ENCODE measurements at places on chromosomes 4 and X.

DNA sequence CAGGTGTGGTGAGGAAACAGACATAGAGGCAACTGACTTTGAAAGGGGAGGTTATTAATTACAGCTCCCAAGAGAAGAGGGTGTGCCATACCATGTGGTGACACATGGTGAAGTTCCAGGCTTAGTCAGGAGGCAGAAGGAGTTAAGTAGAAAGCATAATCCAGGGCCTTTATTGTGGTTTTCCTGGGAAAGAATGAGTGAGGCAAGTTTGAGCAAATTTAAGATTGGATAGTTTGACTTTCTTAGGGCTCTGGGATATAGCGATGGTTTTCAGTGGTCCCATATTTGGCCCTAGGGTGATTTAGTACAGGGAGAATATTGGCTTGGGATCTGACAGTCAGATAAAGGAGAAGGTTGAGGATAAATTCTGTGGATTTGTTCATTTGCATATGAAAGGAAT is 495.9 kb upstream of the FSTL5 start:
- no peak for DNase-seq

DNA sequence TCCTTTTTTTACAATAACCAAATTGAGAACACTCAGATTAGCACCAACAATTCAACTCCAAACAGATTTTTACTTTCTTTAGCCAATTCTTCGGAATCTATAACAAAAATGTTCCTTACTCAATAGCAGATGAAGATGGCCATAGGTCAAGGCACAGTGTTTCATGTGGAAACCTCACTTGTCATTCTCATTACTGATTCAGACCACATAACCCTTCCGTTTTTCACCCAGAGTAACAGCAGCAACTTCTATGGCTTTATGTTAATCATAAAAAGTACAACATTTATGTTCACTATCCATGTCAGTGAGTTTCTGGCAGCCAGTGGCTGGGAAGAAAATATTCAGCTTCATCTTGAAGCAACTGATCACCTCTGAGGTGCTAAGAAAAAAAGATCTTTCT is 358.3 kb upstream of the TECRL start:
- DNase-seq = no peak

GRCh38 chr4:8221985-8222384 is 22.9 kb downstream of the SH3TC1 start:
- DNase-seq = no peak

GRCh38 chr4:101160792-101161592 is 186.3 kb downstream of the PPP3CA start:
- no peak for DNase-seq

DNA sequence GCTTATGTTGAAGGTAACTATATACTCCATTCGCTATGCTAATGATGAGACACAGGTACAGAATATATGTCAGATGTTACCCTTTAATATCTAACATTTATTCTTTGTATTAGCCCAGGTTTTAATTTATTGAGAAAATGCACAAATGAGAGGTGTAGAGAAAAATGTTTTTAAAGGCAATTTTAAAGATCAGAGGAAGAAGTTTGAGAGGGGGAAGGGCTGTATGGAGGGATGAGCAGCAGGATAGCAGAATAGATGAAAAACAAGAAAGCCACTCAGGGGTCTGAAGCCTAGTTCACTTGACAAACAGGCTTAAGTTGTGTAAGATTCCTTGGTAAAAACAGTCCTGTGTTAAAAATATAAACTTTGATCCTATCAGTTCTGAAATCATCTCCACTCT is 3.7 kb downstream of the MAB21L2 start:
- DNase-seq = no peak

- no peak for DNase-seq
Observed at GRCh38 chrX:108132876-108133275, 41.3 kb downstream of the ATG4A start.

GRCh38 chr4:184434021-184434420 is 40.3 kb downstream of the IRF2 start:
- DNase-seq = no peak

DNA sequence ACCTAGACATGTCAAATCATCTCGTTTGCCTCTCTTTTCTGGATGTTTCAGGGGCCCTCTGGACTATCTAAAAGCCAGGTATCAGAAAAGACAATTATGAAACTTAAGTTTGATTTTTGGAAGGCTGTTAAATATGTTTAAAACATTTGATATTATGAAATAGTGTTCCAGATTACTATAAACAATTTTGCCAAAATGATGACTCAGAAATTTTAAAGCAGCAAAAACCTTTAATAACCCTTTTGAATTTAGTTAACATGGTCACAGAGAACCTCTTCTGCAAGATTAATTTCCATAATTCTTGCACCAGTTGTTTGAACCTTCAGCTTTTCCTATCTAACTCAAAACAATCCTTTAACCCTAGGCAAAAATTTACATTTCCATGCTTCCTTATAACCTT is 18.8 kb upstream of the FAM47E start:
- no peak for DNase-seq

DNA sequence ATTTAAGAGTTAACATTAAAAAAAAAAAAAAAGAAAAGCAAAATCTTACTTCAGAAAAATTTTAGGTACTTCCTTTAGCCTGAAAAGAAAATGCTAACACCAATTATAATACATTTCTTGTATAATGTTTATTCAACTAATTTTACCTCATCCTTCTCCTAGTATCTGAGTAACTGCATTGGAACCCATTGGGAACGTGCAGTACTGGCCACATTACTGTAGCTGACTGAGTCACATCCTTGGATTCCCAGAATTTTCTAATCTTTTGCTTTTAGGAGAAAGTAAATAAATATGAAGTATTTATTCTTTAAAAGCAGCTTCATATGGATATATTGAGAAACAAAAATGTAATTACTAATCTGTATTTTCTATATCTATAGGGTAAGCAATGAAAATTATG is 82.6 kb upstream of the SLITRK2 start:
- no peak for DNase-seq

- DNase-seq = peak; percentile 52
Observed at GRCh38 chr4:186669159-186669731, 54.4 kb downstream of the FAT1 start.

GRCh38 chrX:30572004-30572403 is 5.6 kb downstream of the TASL start:
- no peak for DNase-seq

DNA sequence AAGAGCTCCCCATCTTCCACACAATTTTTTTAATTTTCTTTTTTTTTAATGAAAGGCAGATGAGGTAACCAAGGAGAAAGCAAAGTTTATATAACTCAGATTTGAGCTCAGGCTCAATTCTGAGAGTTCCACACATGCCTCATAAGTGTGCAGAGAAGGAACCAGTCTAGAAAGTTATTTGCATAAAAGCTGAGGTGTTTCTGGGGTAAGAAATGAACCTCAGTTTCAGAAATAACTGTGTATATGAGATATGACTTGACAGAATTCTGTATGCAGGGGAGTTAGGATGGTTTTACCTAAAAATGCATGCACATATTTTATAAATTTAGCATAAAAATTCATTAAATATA is 51.3 kb downstream of the DTHD1 start:
- no peak for DNase-seq

GRCh38 chr4:128780688-128781087 is 28.8 kb upstream of the JADE1 start:
- DNase-seq = no peak

DNA sequence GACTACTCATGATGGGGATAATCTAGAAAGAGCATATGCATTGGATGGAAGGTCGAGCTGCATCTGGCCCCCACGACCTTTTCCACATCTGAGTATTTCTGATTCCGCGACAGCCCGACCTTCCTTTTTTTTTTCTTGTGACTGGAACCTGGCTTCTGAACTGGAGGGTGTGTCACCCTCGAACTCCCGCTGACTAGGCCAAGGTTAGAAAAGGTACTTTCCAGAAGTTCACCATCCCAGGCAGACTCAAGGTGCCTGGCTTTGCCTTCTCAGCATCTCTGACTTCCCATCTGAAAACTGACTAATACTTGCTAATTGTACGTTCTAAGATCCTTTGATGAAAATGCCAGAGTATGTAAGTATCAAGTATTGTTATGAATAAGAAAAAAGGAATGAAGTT is 49.3 kb upstream of the CD40LG start:
- DNase-seq = no peak

DNA sequence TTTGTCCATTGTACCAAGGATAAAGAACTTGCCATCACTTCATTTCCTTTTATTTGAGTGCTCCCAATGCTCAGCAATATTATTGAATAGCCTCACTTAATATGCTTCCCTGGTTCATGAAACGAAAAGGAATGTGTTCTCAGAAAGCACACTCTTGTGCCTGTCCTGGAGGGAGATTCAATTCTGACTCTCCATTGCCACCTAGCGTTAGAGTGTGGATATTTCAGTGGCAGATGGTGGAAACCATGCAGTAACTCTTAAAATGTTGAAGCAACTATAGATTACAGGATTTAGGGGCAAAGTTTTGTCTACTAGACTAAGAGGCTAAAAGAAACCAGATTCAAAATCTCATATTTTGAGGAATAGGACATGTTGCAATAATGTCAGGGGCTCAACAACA is 36.0 kb downstream of the GAB3 start:
- no peak for DNase-seq

DNA sequence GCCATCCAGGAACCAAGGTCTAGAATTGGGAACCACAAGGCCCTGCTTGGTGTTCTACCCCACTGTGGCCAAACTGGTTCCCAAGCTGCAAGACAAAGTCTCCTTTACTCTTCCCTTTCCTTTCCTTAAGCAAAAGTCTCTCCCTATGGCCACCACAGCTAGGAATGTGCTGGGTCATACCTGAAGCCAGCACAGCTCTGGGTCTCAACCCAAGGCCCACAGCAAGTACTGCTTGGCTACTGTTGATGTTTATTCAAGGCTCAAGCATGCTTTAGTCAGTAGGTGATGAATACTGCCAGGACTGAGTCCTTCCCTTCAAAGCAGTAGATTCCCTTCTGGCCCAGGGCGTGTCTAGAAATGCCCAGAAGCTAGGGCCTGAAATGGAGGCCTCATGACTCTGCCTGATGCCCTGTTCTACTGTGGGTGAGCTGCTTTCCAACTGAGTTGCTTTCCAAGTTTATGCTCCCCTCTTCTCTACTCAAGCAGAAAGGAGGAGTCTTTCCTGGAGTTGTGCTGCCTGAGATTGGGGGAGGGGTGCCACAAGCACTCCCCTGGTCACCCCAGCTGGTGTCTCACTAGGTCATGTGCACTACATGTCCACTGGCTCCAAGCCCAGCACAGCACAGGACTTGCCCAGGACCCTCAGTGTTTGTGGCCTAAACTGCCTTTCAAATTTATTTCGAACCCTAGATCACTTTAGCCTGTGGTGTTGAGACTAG is 44.9 kb downstream of the STAP1 start:
- no peak for DNase-seq

DNA sequence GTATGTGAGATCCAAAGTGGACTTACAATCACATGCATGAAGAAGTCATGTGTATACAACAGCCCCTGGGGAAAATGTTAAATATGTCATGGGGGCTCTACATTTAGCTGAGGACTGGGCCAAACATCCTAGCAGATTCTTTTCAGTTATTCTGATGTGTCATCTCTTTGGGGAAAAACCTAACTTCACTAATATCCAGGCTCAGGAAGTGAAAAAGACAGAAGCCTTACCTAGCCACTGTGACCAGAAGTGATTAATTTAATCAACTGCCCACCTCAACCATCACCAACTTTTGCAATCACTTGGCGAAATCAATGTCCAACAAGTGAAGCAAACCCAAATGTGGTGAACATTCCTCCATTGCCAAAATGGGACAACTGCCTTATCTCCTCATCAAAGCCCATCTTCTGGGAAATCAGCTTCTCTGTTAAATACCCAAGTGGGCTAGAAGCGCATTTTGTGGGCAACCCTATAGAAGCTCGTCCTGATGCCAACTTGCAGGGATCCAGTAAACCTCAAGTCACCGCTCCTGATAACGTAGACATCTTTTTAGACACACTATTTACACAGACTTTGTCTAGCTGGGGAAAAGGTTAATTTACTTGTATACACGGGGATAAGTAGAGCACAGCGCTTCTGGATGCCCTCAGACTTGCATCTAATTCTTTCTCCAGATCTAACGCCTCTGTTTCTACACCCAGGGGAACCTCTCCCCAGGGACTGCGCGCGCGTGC is 1.4 kb upstream of the HHIP start:
- no peak for DNase-seq

GRCh38 chr4:70754470-70754869 is 32.7 kb downstream of the RUFY3 start:
- DNase-seq = no peak

DNA sequence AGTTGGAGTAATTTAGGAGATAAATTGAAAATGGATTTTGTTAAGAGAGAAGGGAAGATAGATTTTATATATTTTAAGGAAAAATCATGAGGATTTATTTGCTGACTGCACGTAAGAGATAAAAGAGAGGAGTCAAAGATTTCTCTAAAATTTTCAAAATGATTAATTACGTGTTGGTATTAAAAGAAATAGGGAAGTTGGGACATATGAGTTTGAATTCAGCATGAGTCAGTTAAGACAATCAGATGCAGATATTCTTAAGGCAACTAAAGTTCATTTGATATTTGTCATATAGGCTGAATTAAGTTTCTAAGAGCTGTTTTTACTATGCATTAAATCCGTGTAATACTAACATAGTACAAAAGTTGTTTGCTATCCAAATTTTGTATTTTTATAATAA is 46.9 kb downstream of the TET2 start:
- DNase-seq = no peak

DNA sequence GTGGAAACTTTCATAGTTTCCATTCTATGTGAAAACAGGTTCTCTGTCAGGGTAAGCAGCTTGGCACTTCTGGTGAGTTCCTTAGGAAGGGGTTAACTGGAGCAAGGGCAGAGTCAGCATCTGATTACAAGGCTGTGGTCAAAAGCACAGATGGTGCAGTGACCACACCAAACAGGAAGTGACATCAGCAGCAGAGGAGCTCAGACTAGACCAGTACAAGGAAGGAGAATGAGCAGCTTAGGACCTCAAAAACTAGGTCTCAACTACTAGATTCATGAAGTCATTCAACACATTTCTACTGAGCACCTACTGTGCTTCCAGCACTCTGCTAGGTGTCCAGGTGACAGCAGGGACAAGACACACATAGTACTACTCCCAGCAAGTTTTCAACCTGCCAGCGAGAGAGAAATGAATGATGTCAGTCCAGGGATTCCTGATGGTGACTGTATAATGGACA is 130.2 kb downstream of the AMELX start:
- peak; percentile 65 for DNase-seq

DNA sequence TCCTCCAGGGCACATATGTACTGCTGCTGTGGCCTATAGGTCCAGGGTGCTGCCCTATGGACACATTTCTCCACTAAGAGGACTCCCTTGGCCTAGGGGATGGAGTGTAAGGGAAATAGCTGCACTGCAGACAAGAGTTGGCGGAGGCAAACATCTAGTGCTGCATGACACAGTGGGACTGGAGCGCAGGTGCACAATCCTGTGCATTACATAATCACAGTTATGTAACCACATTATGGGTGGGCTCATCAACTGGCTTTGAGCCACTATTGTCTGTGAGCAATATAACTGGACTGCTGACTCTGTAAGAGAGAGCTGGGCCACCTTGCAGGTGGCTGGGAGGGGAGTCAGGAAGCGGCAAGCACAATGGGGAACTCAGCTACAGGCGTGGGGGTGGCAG is 3.2 kb upstream of the TIGD2 start:
- no peak for DNase-seq

- DNase-seq = no peak
Observed at GRCh38 chr4:7425124-7425523, 9.6 kb downstream of the PSAPL1 start.

Measured in HFF-Myc (cell line).